ENCODE measurements at places on chromosomes 4 and X.
A peak's percentile ranks its signal among the peaks of the same experiment; 100 is the strongest.

DNA sequence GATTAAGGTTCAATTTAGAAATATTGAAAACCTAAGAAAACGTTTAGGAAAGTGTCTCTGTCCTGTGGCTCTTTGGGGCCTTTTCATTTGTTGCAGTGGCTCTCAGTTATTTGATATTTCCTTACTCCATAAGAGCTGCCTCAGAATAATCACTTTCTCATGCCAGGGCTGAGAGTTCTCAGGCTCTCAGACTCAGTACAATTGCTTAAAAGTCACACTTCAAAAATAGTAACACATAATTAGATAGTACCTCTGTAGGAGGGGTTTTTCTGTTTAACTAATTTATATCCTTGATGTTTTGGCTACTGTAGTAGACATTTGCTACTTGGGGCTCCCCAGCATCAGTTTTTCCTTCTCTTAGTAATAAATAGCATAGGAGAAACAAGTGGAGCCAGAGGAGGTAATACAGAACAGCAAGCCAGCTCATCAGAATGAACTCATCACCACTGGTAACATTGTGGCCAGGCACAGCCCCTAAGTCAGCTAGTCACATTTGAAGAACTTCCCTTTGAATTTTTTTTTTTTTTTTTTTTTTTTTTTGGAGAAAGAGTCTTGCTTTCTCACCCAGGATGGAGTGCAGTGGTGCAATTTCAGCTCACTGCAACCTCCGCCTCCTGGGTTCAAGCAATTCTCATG is 8.0 kb upstream of the HNRNPD start:
- DNase-seq = no peak

DNA sequence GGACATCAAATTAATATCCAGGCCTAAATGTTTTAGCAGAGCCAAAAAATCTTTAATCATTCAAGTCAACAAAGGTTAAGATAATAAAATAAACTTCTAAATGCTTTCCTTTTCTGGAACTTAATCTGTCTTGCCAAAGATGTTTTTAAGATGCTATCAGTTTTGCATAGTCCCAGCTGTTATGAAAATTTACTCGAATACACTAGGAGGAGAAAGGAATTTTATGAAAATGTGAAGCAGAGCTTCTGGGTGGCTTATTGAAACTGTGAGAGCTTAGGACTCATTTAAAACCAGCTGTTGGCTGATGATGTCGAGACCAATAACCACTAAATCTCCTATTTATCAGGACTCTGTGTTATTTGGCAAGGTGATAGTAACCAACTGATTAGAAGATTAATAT is 202.2 kb upstream of the ETNPPL start:
- DNase-seq = no peak

DNA sequence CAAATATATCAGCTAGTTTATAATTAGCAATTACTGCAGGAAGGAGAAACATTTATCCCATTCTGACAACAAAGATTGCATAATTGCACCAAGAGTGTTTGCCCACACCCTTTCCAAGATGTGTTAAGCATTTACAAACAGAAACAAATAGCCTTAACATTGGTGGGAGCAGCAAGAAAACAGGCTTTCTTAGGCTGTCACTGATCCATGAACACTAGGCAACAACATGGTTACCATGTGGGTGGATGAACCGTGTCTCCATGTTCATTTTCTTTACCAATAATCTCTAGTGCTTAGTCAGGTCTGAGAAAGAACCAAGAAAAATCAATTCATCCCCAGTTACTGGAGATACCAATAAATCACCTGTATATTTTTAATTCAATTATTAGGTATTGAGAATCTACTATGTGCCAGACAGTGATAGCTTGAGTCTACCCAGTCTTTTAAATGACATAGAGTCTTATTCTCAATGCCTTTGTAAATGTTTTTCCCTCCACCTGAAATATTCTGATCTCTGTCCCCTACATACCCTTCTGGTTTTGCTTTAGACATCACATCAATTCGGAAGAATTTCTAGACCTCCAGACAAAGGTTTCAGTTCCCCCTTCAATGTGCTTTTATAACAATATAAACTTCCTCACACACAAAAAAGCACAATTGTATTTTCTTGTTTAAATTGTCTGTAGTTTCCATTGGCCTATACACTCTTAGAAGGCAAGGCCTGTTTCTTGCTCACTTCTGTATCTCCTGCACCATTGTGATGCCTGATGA is 286.6 kb downstream of the PPP1R2C start:
- no peak for DNase-seq

- DNase-seq = no peak
These were observed 29.0 kb downstream of the CLOCK start for GRCh38 chr4:55517526-55518229.

- DNase-seq = no peak
These were observed at the start of gene TCEAL9 for GRCh38 chrX:103356130-103356798. TSS of gene TCEAL9 (plus strand) at chrX:103356506. CDS start at chrX:103357685, 1,179 bp downstream.

- DNase-seq = no peak
These were observed 135.4 kb upstream of the DUSP21 start for GRCh38 chrX:44708470-44708869.

DNA sequence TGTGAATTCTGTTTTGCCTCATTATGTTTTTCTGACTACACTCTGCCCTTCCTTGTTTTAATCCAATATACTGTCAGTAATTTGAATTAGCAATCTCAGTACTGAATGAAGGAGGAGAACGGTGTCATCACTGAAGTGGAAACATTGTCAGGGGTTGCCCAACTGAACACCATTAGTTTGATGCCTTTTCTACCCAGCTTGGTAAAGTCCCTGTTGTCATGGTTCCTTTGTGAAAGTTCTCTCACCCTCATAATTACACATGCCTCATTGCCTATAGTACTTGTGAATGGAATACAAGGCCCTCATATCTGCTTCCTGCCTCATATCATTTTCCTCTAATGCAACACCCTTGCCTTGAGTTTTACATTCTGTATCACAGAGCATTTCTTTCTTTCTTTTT is 76.9 kb downstream of the RRAGB start:
- no peak for DNase-seq

- no peak for DNase-seq
These were observed 106.7 kb downstream of the PDLIM5 start for GRCh38 chr4:94558392-94558904.

GRCh38 chr4:675036-675882 is 917 bp downstream of the MYL5 start:
- DNase-seq = peak; percentile 36

DNA sequence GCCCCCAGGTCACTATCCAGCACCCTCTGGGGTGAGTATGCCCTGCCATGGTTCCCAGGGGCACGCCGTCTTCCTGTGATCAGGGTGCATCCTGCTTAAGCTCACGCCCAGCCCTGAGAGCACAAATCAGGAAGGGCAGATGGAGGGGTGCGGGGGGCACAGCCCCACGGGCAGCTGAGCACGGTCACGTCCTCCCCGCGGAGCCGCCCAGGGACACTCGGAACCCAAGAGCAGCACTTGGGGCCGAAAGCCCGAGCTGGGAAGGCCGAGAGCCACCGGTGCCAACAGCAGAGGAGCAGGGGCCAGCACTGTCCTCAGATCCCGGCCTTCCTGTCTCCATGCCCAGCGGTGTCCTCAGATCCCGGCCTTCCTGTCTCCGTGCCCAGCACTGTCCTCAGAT is 21.5 kb downstream of the NELFA start:
- no peak for DNase-seq

GRCh38 chrX:154516656-154517100 is 646 bp upstream of the FAM3A start:
- no peak for DNase-seq

- DNase-seq = peak; percentile 4
These were observed 691 bp upstream of the IGFBP7 start for GRCh38 chr4:57110640-57111511.

- DNase-seq = no peak
These were observed 8.8 kb downstream of the MTM1 start for GRCh38 chrX:150577174-150577573.

- DNase-seq = no peak
These were observed 52.8 kb upstream of the RHOH start for GRCh38 chr4:40143926-40144508.

GRCh38 chr4:76105652-76106051 is 31.1 kb downstream of the ART3 start:
- DNase-seq = no peak

GRCh38 chrX:35682476-35682875 is 115.7 kb upstream of the MAGEB16 start:
- DNase-seq = no peak

GRCh38 chr4:122588453-122589238 is 32.2 kb downstream of the IL21 start:
- no peak for DNase-seq

- DNase-seq = no peak
These were observed 97.4 kb upstream of the PGRMC2 start for GRCh38 chr4:128384765-128385598.

DNA sequence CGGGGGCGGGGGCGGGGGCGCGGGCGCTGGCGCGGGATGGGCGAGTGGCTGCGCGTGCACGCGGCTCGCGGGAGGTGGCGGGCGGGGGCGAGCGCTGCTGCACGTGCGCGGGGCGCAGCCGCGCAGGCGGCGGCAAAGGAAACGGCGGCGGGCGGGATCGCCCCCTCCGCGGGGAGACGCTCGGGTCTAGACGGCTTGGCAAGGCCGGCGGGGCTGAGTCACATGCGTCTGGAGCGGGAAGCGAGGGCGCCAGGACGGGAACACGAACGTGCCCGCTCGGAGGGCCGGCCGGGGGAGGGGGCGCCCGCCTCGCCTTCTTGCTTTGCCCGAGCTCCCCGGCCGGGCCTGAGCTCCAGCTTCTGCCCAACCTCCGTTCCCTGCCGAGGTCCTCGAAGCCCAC is 4.3 kb upstream of the HAUS7 start:
- peak; percentile 48 for DNase-seq

DNA sequence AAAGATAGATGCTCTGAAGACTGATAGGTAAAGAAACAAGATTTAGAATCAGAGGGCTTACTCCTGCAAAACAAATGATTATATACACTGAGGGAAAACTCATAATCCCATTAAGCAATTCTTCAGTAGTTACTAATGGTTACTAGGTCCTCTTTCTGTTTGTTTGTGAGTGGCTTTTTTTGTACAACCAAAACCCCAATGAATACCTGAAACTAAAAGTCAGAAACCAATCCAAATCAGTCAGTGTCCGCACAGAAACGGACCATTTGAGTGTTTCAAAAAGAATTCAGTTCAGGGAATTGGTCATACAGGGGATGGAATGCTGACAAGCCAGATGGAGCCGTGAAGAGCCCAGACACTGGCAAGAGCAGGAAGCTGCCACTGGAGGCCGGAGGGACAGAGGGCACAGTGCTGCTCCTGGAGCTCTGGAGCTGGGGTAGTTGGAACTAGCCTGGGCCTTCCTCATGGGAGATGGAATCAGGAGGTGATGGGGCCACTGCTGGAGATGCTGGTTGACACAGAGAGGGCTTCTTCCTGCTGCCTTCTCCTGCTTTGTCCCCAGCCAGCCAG is 31.9 kb downstream of the SETD7 start:
- DNase-seq = no peak

DNA sequence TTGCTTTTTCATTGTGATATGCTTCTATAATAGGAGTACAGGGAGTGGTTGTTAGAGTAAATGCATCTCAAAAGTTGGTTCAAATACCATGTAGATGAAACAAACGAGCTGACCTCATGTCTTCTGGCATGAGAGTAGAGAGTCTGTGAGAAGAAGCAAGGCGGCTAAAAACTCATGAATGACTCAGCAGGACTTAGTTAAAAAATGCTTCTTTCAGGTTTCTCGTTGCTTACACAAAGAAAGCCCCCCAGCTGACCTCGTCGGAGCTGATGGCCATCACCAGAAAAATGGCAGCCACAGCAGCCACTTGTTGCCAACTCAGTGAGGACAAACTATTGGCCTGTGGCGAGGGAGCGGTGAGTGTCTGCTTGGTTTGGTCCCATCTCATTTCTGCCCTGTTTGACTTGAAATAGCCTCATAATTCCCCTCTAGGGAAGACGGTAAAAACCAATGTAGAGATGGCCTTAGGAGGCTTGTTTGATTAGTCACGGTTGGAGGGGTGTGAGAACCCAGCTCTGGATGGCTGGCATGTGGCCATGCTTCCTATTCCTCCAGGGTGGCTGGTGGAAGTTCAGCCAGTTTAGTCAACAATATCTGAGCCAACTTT is 14.5 kb downstream of the AFP start:
- no peak for DNase-seq

GRCh38 chr4:55906989-55907388 is 41.8 kb upstream of the CEP135 start:
- DNase-seq = no peak

- DNase-seq = no peak
These were observed 25.1 kb upstream of the PRDM8 start for GRCh38 chr4:80172203-80172602.

DNA sequence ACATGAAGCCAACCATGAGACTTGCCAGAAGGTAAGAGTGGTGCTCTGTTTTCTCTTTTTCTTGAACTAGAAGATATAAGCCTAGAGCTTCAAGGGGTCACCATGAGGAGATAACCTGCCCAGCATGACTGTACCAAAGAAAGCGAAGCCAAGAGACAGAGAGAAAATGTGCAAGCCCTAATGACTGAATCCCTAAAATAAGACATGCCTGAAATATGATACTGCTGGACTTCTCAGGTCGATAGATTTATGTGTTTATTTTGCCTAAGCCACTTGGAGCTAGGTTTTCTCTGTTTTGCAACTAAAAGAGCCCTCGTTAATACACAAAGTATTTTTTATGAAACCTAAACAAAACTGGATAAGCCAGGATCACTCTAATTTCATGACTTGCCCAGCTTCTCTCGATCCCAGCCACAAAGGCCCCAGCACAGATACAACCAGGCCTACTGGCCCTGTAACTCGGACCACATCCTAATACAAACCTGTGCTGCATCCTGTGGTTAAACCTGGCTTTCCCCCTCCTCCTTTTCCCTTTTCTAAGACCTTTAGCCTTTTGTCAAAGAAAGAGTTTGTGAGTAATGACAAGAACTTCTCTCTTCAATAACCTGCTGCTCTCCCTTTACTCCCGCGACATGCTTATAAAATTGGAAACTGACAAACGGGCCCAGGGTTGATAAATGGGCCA is 185.8 kb downstream of the APBB2 start:
- no peak for DNase-seq

- no peak for DNase-seq
These were observed 99.8 kb downstream of the ARHGAP10 start for GRCh38 chr4:147831551-147832171.

DNA sequence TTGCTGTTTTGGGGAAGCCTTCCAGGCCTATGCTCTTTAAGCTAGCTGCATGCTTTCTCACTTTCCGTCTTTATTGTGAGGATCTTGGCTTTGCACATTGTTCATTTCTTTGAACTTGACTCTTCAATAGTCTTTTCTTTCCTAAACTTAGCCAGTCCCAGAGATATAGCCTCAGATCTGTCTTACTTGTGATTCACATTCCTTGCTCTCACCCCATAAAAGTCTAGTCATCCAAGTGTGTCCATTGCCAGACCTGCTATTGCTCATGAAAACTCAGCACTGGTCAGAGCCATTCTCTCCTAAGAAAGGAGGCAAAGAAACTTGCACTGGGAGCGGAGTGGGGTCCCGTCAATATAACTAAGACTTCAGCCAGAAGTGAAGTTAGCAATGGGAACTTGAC is 275.0 kb upstream of the CTSO start:
- DNase-seq = no peak

- DNase-seq = no peak
These were observed 472.1 kb downstream of the NLGN4X start for GRCh38 chrX:5756616-5757015.

GRCh38 chr4:184860018-184860779 is 34.4 kb upstream of the ACSL1 start:
- DNase-seq = no peak

GRCh38 chr4:147479376-147479775 is 1.5 kb upstream of the EDNRA start:
- no peak for DNase-seq

Data from activated CD4-positive, alpha-beta T cell treated with anti-CD3 and anti-CD28 coated beads for 48 hours (primary cell).